ENCODE measurements at places on chromosomes 12 and 14.

- DNase-seq, result no peak
Observed at GRCh38 chr14:67575684-67576083, 24.4 kb downstream of the PIGH start.

- DNase-seq, result peak; percentile 66
Observed at GRCh38 chr12:75816897-75817296, 214.7 kb downstream of the PHLDA1 start.

GRCh38 chr12:45703942-45704341 lies 25.6 kb upstream of the ARID2 start:
- no peak for DNase-seq

GRCh38 chr12:16587110-16587453 lies 18.9 kb downstream of the LMO3 start:
- DNase-seq, result no peak

DNA sequence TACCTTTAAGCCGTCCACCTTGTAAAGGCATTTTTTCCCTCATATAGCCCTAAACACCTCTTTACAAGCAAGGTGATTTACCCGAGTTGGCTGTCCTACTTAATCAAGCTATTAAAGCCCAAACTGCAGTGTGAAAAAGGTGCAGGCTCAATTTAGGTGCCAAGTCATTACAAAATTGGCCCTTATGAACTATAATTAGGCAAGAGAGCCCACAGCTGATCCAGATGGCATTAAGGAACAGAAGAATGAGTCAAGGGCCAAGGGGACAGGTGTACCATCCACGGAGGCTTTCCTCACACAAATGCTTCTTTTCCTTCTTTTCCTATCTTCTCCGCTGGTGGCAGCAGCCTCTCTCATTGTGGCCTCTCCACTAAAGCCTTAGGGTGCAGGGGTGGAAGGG lies 90.5 kb downstream of the TTC8 start:
- no peak for DNase-seq

- DNase-seq, result no peak
Observed at GRCh38 chr12:117370588-117370987, 9.2 kb upstream of the NOS1 start.

DNA sequence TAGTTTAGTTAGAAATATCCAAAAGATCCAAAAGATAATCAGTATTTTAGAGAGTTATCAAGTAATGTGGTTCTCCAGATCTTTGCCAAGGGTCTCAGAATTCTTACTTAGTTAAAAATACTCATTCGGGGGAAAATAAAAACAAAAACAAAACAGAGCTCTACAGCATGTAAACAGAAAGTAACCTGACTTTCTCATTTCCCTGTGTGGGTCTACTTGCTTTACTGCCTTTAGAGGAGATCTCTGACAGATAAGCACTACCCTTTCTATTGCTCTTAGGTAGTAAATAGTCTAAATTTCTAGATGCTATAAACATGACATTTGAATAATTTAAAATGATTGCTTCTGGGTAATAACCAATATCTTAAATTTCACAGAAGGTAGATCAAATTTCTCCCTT lies 371.8 kb downstream of the RPL10L start:
- DNase-seq, result no peak

DNA sequence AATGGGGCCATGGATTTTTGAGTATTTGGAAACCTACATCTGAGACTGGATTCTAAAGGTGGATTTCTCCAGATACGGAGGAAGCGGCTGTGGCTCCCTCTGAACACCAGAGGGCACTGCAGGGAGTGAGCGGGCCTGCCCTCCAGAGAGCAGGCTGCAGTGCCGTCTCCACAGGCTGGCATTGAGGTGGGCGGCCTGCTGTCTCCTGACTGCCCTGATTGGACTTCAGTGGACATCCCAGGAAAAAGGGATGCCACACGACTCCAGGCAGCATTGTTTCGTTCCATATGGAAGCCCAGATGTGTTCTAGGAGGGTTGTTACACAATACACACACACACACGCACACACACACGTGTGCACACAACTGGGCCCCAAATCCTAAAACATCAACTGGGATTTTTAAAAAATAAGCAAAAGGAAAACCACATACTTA lies 20.9 kb upstream of the ANO2 start:
- peak; percentile 20 for DNase-seq

- DNase-seq, result no peak
Observed at GRCh38 chr14:58736606-58737005, 98.8 kb downstream of the DACT1 start.

DNA sequence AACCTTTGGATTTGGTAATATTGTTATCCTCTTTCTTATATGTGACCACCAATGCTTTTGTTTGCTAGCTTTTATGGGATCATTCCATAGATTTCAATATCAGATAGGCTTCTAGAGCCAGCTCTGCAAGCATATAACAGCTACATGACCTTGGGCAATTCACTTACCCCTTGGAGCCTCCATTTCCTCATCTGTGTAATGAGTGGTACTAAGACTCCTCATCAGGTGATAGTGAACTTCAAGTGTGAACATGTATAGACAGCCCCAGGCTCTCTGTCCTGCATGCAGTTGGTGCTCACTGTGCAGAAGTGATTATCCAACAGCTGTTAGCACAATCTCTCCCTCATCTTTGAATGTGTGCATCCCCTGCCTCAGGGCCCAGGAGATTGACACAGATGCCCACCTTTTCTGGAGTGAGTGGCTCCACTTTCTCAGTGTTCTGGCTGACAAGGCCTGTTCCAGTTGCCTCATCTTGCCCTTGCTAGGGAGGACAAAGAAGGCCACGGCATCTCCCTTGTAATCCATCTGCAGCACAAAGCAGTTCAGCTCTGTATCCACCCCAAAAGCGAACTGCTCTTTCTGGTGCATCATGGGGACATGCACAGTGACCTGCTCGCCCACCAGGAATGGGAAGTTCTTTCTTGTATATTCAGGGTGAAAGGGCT lies 9.2 kb downstream of the SERPINA9 start:
- DNase-seq, result no peak

DNA sequence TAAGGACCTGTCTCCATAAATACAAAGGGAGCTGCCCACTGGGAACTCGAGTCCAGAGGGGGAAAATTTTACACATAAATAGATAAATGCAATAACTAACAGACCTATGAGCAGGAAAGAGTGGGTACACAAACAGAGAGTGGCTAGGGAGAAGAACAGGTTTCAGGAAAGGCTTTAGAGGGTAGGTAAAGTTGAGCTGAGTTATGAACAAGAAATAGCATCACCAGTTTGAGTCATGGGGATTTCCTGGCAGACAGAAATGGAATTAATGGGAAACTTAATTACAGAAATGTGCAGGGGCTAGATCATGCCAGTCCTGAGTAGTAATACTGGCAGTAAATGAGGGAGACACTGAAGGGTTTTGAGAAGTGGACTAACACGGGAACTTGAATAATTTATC lies 58.0 kb upstream of the CCDC175 start:
- DNase-seq, result no peak

DNA sequence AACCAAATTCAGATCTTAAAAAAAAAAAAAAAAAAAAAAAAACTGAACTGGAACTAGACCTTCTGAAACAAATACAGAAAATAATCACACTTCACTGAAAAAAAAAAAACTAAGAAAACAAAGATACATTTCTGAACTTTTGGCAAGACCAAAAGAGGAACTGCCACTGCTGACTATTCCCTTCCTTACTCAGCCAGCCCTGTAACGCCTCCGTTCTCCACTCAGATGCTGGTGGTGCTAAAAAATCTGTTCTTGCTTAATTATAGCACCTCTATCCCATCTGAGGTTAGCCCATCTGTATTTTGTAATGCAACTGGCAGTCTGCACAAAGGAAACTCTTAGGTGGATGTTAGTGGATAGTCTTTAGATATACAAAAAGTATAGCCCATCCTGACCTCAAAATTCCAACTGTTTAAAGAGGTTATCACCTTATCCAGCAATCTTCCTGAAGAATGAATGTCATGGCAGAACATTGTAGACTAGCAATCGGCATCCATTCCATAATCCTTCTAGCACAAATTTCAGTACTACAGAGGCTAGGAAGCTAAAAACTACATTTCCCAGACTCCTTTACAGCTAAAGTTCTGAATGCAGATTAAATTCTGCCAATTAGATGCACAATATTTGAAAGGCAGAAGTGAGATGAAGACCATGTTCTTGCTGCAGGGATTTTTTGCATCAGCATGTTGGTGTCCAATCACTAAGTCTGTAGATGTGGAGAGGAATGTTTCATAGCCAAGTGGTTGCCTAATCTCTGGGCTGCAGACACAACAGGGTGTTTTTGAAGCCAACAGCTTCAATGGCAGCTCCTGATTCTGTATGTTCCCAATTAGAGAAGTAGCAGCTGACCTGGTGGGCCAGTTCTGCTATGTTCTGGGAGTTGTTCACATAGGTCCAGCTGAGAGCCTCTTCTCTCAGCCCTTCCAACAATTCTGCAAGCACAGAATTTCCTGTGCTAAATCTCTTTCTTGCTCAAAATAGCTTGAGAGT lies 5.7 kb downstream of the MAP3K9 start:
- DNase-seq, result no peak

- DNase-seq, result no peak
Observed at GRCh38 chr12:113142173-113142885, 6.8 kb upstream of the RASAL1 start.

- no peak for DNase-seq
Observed at GRCh38 chr12:15858353-15858752, 23.8 kb upstream of the STRAP start.

DNA sequence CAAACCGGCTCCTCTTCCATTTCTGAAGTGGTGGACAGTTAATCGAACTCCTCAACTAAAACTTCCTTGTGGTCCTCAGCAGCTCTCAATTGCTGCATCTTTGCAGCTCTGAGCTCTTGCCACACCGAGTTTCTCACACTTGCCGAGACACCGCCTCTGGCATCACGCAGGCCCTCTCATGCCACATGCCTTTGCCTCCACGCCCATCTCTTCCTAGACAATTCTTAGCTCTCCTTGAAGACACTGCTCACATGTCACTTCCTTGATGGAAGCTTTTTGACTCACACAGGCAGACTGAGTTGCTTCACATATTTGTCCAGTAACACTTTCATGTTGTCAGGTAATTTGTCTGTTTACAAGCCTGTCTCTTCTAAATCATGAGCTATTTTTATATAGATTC lies 29.2 kb downstream of the KCNA1 start:
- no peak for DNase-seq

DNA sequence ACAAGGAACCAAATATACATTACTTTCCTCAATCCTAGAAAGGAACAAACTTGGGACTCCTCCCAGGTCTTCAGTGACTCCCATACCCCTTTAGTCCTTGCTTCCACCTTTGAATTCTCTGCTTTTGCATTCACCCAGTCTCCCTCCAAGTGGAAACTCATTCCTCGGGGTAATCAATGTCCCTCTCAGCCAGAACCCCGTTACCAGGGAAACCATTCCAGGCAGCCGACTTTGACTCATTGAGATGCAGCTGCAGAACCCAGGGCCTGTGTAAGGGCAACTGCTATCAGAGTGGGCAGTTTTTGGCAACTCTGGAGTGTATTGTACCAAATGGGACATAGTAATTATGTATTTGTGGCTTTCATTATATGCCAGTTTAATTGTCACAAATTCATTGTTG lies 186.2 kb downstream of the NRXN3 start:
- DNase-seq, result no peak

DNA sequence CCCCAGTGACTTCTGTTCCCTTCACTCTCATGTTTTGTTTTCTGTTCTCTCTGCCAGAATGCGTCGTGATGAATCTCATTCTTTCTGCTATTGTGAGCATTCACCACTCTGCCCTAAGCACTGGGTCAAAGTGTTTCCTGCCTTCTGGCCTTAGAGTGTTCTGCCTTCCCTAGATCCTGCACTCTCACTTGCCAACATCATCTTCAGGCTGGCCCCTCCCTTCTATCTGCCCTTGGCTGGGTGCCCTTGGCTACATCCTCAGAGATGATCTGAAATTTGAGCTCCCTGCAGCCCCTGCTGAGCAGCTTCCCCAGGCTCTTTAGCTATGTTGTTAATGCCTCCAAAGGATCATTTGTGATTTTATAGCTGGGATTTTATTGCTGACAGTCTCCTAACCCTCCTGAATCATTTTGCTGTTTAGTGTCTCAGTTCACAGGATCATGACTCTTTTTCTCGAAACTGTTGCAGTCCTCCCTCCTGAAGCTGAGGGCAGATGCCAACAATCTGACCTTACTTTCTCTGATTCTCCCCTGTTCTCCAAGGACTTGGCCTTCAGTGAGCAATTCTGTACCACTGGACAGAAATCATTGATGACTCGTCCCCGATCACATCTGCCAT lies 4.5 kb downstream of the DHRS2 start:
- no peak for DNase-seq

DNA sequence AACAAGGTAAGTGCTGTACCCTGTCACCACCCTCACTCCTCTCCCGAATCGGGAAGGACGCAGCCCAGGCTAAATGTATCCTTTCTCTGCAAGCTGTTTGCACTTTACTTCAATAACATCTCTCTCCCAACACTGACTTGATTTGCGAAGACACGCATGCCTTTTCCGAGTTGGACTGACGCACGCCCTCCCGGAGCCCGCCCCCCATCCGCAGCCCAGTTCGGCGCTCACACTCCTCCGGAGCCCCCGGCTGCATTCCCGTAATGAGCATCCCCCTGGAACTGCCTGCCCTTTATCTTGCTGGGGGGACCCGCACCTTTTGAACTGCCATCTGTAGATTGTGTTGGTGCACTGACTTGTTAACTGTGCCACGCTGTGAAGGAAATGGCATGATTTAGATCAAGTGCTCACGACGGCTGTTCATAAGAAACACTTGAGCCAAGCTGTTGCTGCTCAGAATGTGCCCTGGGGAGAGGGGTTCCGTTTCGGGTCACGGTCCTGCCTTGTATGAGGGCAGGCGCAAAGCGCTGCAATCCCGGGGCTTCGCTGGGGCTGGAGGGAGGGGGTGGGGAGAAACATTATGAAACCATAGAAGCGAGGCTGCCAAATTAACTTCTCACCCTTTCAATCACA lies 176.6 kb upstream of the CDKN3 start:
- DNase-seq, result no peak

DNA sequence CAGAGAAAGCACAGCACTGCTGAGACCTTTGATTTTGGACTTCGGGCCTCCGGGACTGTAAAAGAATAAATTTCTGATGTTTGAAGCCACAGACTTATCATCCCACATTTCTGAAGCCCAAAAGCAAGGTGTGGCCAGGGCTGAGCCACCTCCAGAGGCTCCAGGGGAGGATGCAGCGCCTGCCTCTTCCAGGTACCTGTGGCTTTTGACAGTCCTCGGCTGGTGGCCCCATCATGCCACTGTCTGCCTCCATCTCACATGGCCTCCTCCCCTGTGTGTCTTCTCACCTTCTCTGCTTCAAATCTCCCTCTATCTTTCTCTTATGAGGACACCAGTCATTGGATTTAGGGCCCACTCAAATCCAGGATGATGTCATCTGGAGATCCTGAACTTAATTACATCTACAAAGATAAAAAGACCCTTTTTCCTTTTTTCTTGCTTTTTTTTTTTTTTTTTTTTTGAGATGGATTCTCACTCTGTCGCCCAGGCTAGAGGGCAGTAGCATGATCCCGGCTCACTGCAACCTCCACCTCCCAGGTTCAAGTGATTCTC lies 15.4 kb downstream of the GSC start:
- DNase-seq, result no peak

- no peak for DNase-seq
Observed at GRCh38 chr14:25349269-25349668, 299.3 kb upstream of the STXBP6 start.

GRCh38 chr12:59834659-59835474 lies 239.0 kb downstream of the SLC16A7 start:
- no peak for DNase-seq

GRCh38 chr14:55272922-55273321 lies 1.7 kb downstream of the FBXO34 start:
- DNase-seq, result no peak

GRCh38 chr12:96098631-96099030 lies 63.2 kb upstream of the LTA4H start:
- DNase-seq, result no peak

GRCh38 chr14:66152302-66152701 lies 333.9 kb upstream of the CCDC196 start:
- no peak for DNase-seq
